Hepatic stellate cell (primary cell): ENCODE measurements at places on chromosomes 5 and 9.

GRCh38 chr9:126703866-126704156, 90.1 kb downstream of the LMX1B start:
- DNase-seq = no peak

- DNase-seq = no peak
These were observed 482.7 kb upstream of the CD180 start for GRCh38 chr5:67679184-67679841.

DNA sequence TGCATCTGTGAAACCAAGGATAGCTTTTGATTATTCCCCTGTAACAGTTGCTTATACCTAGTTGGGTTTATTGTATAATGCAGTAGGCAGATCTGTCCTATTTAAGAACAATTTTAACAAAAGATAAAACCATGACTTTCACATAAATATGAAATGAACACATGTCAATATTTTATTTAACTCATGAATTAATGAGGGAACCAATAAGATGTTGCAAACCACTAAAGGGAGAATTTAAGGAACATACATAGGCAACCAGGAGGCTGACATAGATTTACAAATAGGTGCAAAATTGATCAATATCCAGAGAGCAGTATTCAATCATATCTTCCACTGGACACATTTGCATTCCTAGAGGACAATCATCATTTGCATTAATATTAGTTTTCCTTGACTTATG, 280.0 kb upstream of the BRINP1 start:
- DNase-seq = no peak

GRCh38 chr5:120873083-120873482, 409.0 kb downstream of the PRR16 start:
- DNase-seq = no peak

GRCh38 chr9:131590907-131591844, 45.9 kb downstream of the PRRT1B start:
- DNase-seq = peak; percentile 90

DNA sequence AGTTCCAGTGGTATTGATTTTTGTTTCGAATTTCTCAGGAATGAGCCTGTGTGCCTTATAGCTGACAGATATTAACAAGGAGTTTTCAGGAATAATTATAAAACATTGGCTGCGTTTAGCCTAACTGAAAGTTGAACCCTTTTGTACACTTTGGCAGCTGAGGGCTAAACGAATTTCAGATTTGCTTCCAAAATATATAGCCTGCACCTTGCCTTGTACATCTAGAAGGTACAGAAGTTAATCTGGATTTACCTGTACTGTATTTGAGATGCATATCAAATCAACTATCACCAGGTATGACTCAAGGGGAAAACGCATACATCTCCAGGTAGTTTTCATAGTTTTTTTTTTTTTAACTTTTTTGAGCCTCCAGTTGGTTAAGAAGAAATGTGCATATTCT, 1.9 kb upstream of the MSX2 start:
- no peak for DNase-seq

DNA sequence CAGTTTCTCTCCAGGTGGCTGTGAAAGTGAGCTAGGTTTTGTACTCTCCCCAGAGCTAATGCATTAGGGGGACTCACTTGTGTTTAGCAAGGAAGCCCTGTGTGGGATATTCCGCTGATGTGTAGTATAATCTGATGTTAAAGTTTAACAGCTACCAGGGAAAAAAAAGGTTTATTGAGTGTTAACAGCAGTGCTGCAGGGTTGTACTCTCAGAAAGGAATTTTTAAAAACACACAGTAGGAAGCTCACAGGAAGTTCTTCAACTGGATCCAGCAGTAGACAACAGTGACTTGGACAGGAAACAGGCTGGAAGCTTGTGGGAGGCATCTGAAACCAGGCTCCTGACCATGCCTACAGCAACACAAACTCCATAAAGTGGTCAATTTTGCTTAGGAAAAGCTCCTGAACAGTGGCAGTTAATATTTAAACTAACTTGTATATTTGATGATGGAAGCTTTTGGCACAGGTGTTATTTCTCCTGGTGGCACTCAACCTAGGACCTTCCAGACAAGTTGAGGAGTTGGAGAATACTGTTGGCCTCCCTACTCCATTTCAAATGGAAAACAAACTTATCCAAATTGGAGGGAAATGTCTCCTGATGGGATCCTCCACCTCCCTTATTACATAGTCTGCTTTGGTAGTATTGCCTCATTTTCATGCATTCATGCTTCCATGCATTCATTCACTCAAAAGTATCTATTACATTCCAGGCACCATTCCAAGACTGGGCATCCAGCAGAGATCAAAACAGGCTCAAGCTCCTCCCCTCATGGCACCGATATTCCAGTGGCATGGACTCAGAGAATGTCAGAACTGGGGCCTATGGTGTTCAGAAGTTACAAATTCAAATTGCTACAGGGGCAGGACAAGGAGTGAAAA, 54.7 kb downstream of the FOXD1 start:
- no peak for DNase-seq
